ENCODE measurements at places on chromosomes 7 and 10.
A peak's percentile ranks its signal among the peaks of the same experiment; 100 is the strongest.

DNA sequence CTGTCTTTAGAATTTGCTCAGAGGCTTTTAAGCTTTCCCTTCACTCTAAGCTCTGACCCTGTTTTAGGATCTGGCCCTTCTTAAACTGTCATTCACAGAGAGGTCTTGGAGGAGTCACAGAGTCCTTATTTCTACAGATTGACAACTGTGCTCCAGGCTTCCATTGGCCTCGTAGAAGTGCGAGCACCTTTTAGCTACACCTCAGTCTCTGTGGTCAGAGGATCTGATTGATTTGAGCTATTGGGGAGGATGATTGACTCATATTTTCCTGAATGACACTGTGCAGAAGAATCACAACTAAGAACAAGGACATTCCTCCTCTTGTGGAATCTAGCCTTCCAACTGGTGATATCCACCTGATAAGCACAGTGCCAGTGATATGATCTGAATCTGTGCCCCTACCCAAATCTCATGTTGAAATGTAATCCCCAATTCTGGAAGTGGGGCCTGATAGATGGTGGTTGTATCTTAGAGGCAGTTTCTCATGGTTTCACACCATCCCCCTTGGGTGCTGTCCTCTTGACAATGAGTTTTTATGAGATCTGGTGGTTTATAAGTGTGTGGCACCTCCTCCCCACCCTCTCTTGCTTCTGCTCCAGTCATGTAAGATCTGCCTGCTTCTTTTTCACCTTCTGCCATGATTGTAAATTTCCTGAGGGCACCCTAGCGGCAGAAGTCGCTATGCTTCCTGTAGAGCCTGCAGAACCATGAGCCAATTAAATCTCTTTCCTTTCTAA is 3.2 kb downstream of the CYP3A7 start:
- no peak for DNase-seq

GRCh38 chr10:10211409-10211808 is 806.3 kb upstream of the CELF2 start:
- no peak for DNase-seq

DNA sequence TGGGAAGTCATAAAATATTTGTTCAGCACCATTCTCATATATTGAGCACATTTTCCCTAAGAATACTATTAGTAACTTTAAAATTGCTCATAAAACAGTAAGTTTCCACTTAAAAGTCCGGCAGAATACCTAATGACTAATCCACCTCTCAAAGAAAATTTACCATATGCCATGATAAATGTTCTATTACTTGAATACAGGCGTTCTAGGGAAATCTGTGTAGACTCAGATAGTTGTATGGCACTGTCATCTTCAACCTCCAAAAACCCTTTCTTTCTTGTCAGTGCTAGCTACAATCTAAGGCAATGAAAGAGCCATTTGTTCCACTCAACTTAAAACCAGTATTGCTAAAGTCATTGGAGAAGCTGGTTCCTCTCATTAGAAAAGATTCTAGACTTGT is 7.3 kb downstream of the GPR37 start:
- no peak for DNase-seq

GRCh38 chr7:94933256-94933990 is 26.0 kb downstream of the PPP1R9A start:
- no peak for DNase-seq

DNA sequence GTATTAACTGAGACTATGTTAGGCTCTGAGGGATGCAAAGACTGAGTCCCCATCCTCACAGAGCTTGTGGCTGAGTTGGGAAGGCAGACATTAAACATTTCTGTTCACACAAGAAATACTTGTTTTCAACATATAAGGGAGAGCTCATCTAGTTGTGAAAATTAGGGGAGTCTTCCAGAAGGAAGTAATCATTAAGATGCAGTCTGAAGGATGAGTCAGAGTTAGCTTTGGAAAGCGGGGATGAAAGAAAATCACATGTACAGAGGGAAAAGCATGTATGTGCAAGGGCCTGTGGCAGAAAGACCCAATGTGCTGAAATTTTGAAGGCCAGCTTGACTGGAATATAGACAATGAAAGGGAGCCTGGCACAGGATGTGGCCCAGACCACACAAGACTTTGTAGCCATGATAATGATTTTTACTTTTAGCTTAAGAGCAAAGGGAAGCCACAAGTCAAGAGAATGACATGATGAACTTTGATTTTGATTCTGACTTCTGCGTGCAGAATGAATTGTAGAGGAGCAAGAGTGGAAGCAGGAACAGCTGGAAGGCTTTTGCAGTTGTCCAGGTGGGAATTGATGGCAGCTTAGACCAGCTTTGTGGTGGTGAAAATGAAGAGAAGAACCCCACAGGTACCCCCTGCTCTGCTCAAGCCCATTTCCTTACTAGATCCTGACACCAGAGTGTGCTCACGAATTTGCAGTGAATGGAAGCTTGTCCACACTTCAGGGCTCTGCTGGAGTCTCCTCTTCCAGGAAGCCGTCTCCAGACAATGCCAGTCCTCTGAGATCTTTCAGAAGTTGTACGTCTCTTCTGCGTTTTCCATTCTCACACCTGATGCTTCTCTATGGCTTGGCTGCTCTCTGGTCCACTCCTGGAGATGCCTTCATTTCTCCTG is 115.6 kb downstream of the ATXN7L1 start:
- DNase-seq, result peak; percentile 34

DNA sequence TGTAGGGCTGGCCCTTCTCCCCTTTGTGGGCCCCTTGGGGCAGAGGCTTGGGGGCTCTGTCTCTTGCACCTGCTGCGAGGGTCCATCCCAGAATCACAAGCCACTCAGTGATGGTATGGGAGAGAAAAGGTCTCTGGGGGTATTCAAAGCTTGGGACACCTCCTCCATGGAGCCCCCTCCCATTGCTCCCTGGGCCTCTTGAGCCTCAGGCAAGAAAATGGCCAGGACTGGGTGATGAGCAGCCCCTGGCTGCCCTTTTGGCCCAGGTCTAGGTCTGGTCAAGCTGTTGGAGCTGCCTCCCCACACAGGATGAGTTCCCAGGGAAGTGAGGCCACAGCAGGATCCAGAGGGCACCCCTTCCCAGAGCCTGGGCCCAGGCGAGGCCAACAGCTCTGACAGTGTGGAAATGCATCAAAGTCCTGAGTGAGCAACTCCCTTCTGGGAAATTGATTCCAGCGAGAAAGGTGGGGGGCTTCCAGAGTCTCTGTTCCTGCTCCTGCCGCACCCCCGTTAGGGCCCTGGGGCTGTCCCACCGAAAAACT is 3.4 kb upstream of the MYL7 start:
- no peak for DNase-seq

DNA sequence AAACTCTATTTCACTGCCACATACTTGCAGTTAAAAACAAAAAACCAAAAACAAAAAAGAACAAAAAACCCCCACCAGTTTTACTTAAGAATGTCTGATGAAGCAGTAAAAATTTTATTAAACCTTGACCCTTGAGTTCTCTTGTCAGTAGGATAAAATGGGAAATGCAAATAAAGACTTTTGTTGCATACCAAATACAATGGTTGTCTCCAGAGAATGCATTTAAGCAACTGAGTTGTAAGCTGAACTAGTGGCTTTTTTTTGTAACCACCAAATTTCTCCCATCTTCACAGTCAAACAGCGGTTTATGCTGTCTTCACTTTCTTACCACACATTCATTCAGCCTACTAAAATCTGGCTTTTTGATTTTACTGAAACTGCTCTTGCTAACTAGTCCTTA is 3.1 kb downstream of the SYPL1 start:
- DNase-seq, result peak; percentile 18

DNA sequence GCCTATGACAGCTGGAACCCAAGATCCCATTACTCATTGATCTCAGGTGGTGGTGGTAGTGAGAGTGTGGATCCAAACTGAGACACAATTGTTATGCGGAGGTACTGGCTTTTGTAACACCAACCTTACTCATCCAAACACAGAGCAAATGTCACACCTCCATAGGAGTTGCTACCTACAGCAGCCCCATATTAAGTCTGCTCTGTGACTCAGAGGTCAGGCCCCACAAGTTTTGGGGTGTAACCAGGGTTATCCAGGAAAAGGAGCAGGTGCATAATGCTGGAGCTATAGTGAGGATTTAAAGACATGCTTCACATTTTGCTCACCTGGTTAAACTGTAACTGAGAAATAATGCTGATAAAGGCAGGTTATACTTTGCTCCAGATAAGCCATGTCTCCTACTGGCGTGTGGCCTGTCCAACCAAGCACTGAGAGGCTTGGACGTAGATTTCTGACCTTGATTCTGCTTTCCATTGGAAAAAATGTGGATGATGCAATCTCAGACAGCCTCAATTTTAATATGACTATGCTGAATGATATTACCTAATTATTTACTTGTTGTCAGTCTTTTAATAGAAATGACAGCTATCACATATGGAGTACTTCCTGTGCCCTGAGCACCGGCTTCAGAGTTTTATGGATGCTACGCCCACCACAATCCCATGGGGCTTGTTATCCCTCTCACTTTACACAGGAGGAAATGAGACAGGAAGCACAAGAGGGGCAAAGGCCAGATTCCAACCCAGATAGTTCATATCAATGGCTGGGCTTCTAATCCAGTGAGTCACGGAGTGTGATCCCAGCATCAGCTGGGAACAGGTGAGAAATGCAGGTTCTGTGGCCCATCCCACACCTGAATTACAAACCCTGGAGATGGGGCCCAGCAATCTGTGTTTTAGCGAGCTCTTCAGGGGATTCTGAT is 181.3 kb downstream of the CHN2 start:
- no peak for DNase-seq

GRCh38 chr10:130400890-130401289 is 264.7 kb downstream of the GLRX3 start:
- DNase-seq, result no peak

- DNase-seq, result no peak
Measured at GRCh38 chr10:132631338-132631735, 93.8 kb downstream of the INPP5A start.

GRCh38 chr7:2012981-2013380 is 219.8 kb downstream of the MAD1L1 start:
- DNase-seq, result no peak

DNA sequence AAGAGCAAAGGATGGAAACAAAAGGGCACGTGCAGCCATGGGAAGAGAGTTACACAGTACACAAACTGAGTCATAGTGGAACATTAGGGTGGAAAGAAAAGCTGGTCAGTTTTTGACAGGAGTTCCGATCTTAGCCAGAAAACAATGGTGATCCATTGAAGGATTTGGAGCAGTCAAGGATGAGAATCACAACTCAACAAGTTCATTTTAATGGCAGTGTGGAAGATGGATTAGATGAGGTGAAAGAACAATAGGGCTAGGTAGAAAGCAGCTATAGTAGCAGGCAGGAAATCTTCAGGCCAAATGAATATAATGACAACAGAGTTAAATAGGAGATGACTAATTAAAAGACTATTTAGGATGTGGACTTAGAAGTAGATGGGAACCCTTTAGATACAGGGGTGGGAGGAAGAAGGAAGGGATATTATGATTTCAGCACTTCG is 136.3 kb downstream of the DOCK4 start:
- no peak for DNase-seq

DNA sequence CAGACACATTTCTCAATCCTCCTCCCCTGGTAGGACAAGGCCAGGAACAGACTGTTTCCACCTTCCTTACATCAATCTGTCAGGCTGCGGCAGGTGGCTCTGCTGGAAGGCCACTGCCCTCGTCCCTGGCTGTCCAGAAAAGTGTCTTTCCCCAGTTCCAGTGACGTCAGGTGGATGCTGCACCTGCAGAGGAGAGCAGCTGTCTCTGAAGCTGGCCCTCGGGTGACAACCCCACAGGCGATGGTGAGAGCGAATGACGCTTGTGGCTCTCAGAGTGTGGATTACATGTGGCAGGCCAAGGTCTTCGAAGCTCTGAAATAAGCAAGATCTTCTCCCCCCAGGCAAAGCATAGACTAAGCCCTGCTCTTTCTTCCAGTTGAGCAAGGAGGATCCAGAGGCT is 146.9 kb upstream of the RET start:
- no peak for DNase-seq

GRCh38 chr10:132511121-132512051 is 26.2 kb upstream of the INPP5A start:
- DNase-seq, result peak; percentile 2

GRCh38 chr7:5635006-5635405 is 146.5 kb downstream of the RNF216 start:
- DNase-seq, result no peak

- DNase-seq, result no peak
Measured at GRCh38 chr10:132303361-132304115, 4.2 kb downstream of the STK32C start.

GRCh38 chr10:11798845-11799735 is 24.1 kb upstream of the PROSER2 start:
- DNase-seq, result no peak

GRCh38 chr7:48841739-48842138 is 82.6 kb upstream of the CDC14C start:
- DNase-seq, result no peak

DNA sequence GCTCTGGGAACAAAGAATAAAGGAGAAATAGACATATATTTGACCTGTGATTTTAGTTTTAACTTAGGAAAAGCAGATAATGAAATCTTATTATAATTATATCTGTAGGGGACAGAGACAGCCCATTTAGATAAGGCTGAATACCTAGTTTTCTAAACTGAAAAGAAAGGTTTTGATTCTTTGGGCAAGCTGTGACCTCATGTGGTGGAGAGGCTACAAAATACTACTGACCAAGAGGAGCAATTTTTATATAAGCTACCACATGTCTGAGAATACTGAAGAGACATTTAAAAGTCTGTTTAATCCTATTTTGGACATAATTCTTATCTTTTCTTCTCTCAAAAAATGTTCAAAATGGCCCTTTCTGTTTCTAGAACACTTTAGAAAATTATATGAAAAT is 271.0 kb downstream of the MTERF1 start:
- DNase-seq, result no peak

DNA sequence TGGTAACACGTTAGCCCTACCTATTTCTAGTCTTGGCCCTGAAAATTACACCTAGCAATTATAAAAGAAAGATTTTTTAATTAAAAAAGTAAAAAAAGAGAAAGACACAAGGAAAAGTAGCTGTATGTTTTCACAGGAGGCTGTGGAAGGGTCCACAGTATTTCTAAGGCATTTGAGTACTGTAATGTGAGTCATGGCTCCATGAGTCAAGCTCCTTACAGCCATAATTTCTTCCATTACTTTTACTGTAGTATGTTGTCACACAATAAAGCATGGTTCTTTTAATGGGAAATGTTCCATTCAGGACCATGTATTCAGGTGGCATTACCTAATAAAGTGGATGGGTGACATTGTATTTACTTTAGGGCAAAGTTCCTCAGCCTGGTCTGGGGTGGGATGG is 113.4 kb downstream of the GPR37 start:
- DNase-seq, result no peak

GRCh38 chr10:22294694-22295093 is 21.5 kb upstream of the COMMD3 start:
- DNase-seq, result no peak

GRCh38 chr7:7732621-7733281 is 14.3 kb upstream of the RPA3 start:
- no peak for DNase-seq

DNA sequence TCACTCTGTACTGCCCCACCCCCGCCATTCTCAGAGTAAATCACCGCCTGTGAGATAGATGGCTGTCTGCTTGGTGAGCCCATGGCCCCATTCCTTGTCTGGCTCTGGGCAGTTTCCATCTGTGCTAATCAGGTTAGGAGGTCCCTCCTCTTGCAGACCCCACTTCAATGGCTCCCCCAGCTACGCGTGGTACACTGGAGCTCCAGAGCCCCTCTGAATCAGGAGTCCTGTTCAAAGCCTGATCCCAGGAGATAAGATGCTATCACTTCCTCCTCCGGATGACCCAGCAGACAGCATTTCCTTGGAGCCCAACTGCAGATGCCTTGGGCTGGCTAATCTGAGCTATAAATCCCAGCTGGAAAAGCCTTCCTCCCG is 122.3 kb downstream of the SH3PXD2A start:
- DNase-seq, result no peak

GRCh38 chr10:119770928-119771327 is 45.1 kb downstream of the INPP5F start:
- no peak for DNase-seq

GRCh38 chr10:118918116-118918515 is 111.4 kb upstream of the NANOS1 start:
- DNase-seq, result no peak
